ENCODE measurements at places on chromosomes 6 and 20.

- DNase-seq, result no peak
These were observed 6.0 kb upstream of the HSF2 start for GRCh38 chr6:122393351-122393896.

GRCh38 chr20:61543086-61543485, 291.0 kb downstream of the CDH4 start:
- DNase-seq, result no peak

DNA sequence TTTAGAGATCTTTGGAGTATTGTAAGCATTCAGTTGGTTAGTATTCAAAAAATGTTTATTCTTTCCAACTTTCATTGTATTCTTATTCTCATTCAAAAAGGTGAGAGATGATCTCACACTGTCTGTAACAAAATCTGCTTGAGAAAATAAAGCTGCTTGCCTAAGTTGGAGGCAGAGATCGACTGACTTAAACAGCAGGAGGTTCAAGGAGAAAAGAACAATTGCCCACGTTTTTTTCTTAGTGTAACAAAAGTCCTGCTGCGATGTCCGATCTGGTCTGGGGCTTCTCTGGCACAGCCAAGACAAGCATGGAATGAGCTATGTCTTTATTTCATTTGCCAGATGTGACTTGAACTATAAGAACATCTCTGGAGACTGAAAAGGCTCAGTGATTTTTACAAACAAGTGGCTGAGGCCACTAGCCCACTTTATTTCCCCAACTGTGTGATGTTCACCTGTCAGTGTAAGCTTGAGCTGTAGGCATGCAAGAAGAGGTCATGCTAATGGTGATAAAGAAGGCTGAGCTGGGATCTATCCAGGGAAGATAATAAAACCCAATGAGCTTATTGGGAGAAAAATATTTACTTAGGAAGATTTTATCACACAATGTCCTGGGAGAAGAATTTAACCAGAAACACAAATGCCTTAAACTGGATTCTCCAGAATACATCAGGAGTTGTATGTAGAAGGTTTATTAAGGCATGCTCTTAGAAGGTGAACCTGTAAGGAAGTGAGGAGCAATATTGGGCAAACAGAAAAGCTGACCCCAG, 580.1 kb upstream of the BTBD3 start:
- no peak for DNase-seq

GRCh38 chr6:53896196-53896595, 101.4 kb downstream of the LRRC1 start:
- DNase-seq, result no peak

DNA sequence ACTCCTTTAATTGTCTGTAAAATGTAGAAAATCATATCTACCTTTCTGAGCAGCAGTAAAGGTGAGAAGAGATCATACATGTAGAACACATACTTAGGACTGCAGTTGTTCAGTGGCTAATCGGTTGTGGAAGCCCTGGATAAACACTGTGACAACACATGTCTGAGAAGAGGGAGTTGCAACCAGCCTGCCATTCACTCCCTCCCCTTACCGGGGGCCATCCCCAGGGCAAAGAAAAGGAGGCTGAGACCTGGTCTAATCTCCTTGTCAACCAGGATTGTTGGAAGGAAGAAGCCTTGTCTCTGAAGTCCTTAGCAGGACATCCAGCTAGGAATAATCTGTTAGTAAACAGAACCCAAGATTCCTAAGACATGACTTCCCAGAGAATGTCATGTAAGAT, 462.5 kb upstream of the AGPAT4 start:
- no peak for DNase-seq

GRCh38 chr6:166277018-166277417, 31.2 kb downstream of the PRR18 start:
- peak; percentile 38 for DNase-seq

- DNase-seq, result no peak
These were observed 35.7 kb upstream of the CD93 start for GRCh38 chr20:23121751-23122320.
